ENCODE measurements at places on chromosomes 4 and X. TPM values are rescaled to one million over a fixed set of nuclear protein-coding genes. Genes with fewer than 3 reads are reported as not detected.

Gene WDR17
- 0.32 TPM for total RNA-seq

Gene ZMAT1
- total RNA-seq: 1.2 TPM

Gene CLCN4
- 13.3 TPM for total RNA-seq

Gene ATOH1
- not detected for total RNA-seq

Gene HMX1
- not detected for total RNA-seq

Gene EDNRA
- total RNA-seq: 0.07 TPM

Gene DUSP9
- 0.04 TPM for total RNA-seq

Gene ETDA
- total RNA-seq: not detected

Measured in pulmonary artery endothelial cell (primary cell).